Peyer's patch (tissue), 4 donors: ENCODE measurements at places on chromosomes 2 and 18. TPM values are rescaled to one million over a fixed set of nuclear protein-coding genes. Genes with fewer than 3 reads are reported as not detected.

The TMEM163 gene
- total RNA-seq, result not detected

The ADCYAP1 gene
- total RNA-seq, result not detected

The SMYD5 gene
- 46.2 TPM for total RNA-seq

The SNORC gene
- total RNA-seq, result 9.7 TPM

The ASXL3 gene
- total RNA-seq, result 3.3 TPM

The SPDYA gene
- not detected for total RNA-seq

The SPATA3 gene
- total RNA-seq, result not detected

The SDC1 gene
- 343 TPM for total RNA-seq

The ANKRD62 gene
- not detected for total RNA-seq

The WDCP gene
- 5.8 TPM for total RNA-seq

The IL36A gene
- not detected for total RNA-seq

The PLEK gene
- total RNA-seq, result 46.2 TPM

The CPS1 gene
- 160 TPM for total RNA-seq

The CYBRD1 gene
- total RNA-seq, result 705 TPM

The IGFBP2 gene
- total RNA-seq, result 48.5 TPM

The C2orf80 gene
- not detected for total RNA-seq

The M1AP gene
- total RNA-seq, result not detected

The UGT1A5 gene
- 15.0 TPM for total RNA-seq

The DES gene
- 82.0 TPM for total RNA-seq

The TRIM54 gene
- not detected for total RNA-seq

The CNGA3 gene
- total RNA-seq, result 2.2 TPM

The CHMP1B gene
- 63.5 TPM for total RNA-seq

The CDH20 gene
- total RNA-seq, result 5.5 TPM

The CCDC68 gene
- total RNA-seq, result 78.2 TPM

The SLC38A11 gene
- total RNA-seq, result 3.2 TPM

The RNF152 gene
- total RNA-seq, result 150 TPM

The REG1B gene
- 2,308 TPM for total RNA-seq

The NEURL3 gene
- total RNA-seq, result not detected

The GBX2 gene
- not detected for total RNA-seq

The SKOR2 gene
- not detected for total RNA-seq

The CROCC2 gene
- total RNA-seq, result 0.83 TPM

The GPR155 gene
- total RNA-seq, result 48.7 TPM

The AGXT gene
- total RNA-seq, result not detected

The VWA3B gene
- 0.27 TPM for total RNA-seq

The AQP12B gene
- 2.5 TPM for total RNA-seq

The WDR75 gene
- total RNA-seq, result 39.3 TPM

The ZNF521 gene
- total RNA-seq, result 4.2 TPM

The L3MBTL4 gene
- total RNA-seq, result 25.6 TPM

The HOXD1 gene
- total RNA-seq, result 9.4 TPM

The QPCT gene
- 0.88 TPM for total RNA-seq

The ASAP2 gene
- 42.6 TPM for total RNA-seq
